ELF-1 (cell line): ENCODE measurements at places on chromosomes 16 and 17.

DNA sequence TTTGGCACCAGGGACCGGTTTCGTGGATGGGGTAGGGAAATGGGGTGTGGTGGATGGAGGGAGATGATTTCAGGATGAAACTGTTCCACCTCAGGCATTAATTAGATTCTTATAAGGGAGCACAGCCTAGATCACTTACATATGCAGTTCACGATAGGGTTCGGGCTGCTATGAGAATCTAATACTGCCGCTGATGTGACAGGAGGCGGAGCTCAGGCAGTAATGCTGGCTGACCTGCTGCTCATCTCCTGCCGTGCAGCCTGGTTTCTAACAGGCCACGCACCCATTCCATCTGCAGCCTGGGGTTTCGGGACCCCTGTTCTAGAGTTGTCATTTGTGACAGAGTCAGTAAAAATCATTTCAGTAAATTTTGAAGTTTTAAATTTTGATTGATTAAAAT is 99.7 kb downstream of the CHD9 start:
- DNase-seq = peak; percentile 10

DNA sequence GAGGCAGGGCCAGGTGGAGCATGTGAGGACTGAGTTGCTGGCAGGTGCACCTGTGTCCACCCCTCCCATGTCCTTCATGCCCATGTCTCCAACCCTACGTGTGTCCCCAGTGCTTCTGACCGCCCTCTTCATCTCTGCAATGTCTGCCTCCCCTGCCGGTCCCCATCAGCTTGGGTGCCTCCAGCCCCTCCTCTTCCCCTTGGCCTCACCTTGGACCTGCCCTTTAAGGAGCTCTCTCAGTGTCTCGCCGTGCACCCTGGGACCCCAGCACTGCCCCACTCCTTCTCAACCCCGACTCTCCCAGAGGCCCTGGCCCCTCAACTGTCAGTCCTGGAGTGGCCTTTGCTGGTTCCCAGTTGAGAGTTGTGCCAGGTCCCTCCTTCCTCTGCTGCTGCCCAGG is 15.0 kb downstream of the RIPOR1 start:
- DNase-seq = no peak

GRCh38 chr17:75848523-75849278 is 4.5 kb upstream of the UNC13D start:
- peak; percentile 76 for DNase-seq

- DNase-seq = no peak
These were observed 13.9 kb downstream of the BRD7 start for GRCh38 chr16:50354629-50355456.

GRCh38 chr17:21223086-21223485 is 9.1 kb upstream of the TMEM11 start:
- no peak for DNase-seq

GRCh38 chr17:65093930-65094329 is 37.4 kb upstream of the GNA13 start:
- no peak for DNase-seq

- no peak for DNase-seq
These were observed 56.3 kb downstream of the LMF1 start for GRCh38 chr16:914440-914839.

GRCh38 chr17:74008196-74008595 is 195.3 kb upstream of the RPL38 start:
- DNase-seq = peak; percentile 70

DNA sequence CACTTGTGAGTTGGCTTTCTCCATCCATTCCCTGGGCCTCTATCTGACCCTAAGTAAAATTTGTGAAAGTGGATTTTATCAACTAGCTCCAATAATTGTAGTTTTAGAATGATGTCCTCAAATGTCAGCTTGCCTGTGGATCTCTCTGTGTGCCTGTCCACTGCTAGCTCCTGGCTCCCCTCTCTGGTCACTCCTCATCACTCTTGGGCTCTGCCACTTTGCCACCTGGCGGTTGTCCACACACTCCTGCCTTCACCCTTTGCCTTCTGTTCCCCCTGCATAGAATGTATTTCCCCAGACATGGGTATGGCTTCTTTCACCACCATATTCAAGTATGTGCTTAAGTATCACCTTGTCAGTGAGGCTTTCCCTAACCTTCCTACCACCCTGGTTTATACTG is 19.8 kb downstream of the ANKFN1 start:
- no peak for DNase-seq

GRCh38 chr17:7654832-7655540 is 4.3 kb downstream of the ATP1B2 start:
- no peak for DNase-seq

DNA sequence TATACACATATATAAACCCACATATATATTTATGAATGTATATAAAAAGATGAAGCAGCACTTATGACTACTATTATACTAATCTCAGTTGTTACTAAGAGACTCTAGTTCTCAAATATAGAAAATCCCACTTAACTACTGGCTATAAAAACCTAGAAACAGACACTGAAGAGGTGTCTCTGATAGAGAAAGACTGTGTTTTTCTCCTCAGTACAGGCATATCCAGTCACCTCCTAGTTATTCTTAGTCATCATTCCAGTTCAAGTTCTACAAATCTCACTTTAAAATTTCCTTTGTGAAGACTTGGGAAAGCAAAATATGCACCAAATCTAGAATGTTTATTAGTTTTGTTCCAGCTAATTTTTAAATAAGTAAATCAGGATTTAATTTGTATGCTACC is 93.9 kb downstream of the STH start:
- no peak for DNase-seq

GRCh38 chr17:50206604-50207293 is 5.3 kb upstream of the COL1A1 start:
- DNase-seq = peak; percentile 66

DNA sequence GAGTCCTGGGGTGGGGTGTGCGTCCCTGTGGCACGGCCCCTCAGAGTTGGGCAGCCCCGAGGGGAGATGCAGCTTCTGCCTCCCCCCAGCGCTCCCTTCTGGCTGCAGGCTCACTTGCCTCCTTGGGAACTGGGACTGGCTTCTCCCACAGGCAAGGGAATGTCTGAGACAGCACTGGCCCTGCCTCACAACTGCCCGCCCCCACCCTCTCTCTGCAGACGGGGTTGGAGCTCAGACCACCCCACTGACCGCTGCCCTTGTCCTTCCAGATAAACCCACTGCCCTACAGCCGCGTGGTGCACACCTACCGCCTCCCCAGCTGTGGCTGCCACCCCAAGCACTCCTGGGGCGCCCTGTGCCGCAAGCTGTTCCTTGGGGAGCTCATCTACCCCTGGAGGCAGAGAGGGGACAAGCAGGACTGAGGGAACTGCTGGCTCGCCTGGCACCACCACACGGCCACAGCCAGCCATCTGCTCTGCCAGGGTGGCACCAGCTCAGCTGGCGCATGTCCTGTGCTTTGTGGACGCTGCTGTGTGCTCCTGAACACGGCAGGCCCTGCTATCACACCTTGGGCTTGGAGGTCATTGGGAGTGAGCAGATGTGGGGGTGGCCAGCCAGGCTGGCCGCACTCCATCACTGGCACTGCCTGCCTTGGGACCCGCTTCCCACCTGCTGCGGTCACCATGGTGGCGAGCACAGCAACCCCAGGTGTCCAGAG is 7.1 kb upstream of the RAB40C start:
- DNase-seq = no peak

- DNase-seq = no peak
These were observed 173.8 kb downstream of the LGALS9B start for GRCh38 chr17:20293501-20293900.

DNA sequence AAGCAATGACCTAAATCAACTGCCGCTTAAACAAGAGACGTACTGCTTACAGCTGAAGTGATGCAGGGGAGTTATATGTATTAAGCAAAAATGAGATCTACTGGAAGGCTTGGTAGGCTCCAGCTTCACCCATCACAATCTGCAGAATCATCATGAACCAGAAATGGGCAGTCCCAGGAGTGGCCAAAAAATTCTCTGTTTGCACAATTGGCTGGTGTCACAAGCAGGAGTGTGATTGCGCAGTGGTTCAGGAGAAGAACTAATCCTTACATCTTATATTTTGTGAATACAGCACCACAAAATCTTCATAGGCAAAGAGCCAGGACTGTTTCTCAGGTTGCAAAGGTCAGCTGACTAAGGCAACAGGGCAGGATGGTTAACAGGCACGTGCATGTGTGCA is 75.9 kb downstream of the CES1 start:
- DNase-seq = no peak

DNA sequence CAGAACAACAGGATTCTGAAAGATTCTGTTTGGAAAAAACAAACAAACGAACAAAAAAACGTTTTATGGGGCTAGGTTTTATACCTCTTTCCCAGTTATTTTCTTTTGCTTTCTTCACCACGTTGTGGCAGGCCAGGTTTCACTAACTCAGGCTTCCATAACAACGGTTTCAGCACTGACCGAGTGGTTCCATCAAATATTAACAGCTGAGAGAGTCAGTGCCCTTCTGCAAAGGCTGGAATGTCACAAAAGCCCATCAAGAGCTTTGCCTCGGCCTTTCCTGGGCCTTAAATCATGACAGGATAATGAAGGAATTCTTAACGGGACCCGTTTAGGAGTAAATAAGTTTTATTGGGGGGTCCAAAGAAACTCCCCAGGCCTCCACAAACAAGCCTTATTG is 34.2 kb downstream of the MPHOSPH6 start:
- no peak for DNase-seq

- no peak for DNase-seq
These were observed 40.8 kb downstream of the MRM1 start for GRCh38 chr17:36641877-36642845.

GRCh38 chr16:24721830-24722238 is 7.6 kb upstream of the TNRC6A start:
- no peak for DNase-seq

GRCh38 chr17:82790391-82790790 is 38.5 kb downstream of the TBCD start:
- DNase-seq = no peak

- peak; percentile 67 for DNase-seq
These were observed at the start of gene WNK4 for GRCh38 chr17:42779936-42780850. WNK4 (plus strand) TSS chr17:42780610; CDS start chr17:42780699, 89 bp downstream.

DNA sequence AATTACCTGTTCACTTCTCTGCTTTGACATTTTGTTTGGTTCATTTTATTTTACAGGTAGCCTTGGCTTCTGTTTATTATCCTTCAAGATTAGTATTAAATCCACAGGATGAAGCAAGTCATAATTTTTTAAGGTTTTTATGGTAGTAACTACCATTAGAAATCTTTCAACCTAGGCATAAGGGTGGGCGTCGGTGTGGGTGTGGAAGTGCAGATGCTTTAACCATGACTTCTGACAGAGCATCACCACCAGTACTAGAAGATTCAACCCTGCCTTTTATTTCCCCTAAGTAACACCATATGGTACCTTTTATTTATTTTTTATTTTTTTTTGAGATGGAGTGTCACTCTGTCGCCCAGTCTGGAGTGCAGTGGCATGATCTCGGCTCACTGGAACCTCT is 22.7 kb downstream of the AP2B1 start:
- DNase-seq = no peak
